Stimulated activated CD4-positive, alpha-beta T cell treated with anti-CD3 and anti-CD28 coated beads, Interleukin-4, amount 100 ng/mL, for 24 hours (primary cell): ENCODE measurements at places on chromosomes 16 and 17.
A peak's percentile ranks its signal among the peaks of the same experiment; 100 is the strongest.

- DNase-seq: no peak
Measured at GRCh38 chr17:14756479-14756878, 455.6 kb downstream of the HS3ST3B1 start.

DNA sequence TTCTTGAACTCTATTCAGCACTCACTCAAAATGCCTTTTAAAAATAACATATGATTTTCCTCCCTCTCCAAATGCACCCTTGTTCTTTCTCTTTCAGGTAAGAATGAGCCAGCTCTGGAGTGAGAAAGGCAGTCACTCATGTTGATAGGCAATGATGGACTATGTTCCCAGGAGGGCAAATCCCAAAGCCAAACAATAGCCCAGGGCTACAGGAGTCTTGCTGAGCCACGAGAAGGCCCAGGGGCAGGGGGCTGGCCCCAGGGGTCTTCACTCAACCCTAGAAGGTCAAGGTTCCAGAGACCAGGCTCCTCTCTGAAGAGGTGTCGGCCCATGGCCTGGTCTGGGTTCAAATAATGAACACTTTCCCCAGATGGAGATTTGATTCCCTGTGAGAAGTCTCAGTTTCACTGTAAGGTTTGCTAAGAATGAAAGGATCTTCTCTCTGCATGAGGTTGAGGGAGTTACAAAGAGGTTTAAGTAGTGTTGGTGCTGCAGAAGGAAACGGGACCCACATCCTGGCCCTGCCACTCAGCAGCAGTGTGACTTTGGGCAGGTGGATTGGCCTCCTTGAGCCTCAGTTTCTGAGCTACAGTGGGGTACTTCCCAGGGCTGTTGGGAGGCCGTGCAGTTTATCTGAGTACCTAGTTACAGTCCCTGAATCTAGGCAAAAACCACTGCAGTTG is 49.0 kb downstream of the RTN4RL1 start:
- no peak for DNase-seq

DNA sequence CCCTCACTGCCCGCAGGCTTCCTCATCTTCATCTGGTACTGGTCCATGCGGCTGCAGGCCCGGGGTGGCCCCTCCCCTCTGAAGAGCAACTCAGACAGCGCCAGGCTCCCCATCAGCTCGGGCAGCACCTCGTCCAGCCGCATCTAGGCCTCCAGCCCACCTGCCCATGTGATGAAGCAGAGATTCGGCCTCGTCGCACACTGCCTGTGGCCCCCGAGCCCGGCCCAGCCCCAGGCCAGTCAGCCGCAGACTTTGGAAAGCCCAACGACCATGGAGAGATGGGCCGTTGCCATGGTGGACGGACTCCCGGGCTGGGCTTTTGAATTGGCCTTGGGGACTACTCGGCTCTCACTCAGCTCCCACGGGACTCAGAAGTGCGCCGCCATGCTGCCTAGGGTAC is 4.7 kb upstream of the ADGRG3 start:
- no peak for DNase-seq

DNA sequence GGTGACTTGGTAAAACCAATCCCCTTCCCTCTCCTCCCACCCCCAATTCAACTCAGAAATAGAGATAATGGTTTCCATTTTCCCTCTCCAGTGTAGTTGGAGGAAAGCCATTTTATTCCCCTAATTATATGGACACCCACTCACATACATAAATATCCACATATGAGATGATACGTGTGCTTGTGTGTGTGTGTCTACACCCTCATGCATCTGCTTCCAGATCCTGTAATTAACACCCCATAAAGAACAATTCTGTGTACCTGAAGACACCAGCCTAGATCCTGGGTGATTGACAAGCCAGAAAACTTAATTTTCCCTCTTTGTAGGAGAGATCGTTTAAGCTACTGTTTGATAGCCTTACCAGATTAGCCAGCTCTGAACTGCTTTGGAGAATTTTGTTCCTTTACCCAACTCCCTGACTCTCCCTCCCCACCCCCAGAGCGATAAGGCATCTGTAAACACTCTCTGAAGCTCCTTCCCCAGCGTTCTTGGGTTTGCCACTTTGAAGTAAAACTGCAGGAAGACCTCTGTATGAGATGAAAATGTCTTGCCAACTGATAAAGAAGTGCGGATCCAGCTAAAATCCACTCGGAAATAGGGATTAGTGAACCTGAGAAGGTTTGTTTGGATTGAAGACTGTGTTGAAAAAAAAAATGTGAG is 175.7 kb downstream of the RGS9 start:
- DNase-seq: no peak

DNA sequence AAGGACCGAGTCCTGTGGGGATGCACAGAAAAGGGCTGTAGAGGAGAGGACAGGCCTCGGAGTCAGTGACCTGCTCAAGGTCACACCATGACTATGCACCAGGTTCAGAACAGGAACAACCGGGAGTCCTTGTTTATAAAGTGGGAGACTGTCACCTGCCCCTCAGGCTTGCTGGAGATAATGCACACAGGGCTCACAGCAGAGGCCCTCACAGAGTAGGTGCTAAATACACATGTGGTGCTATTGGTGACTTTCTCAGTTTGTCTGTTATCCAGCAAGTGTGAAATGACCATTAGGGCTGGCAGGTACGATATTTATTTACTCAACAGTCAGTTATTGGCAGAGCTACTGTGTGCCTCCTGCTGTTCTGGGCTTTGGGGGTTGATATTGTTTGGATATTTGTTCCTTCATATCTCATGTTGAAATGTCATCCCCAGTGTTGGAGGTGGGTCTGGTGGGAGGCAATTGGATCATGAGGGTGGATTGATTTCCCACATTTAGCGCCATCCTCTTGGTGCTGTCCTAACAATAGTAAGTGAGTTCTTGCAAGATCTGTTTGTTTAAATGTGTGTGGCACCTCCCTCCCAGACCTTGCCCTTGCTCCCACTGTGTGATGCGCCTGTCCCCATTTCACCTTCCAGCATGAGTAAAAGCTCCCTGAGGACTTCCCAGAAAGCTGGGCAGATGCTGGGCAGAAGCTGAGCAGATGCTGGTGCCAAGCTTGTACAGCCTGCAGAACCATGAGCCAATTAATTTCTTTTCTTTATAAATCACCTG is 162.1 kb upstream of the MPHOSPH6 start:
- DNase-seq: no peak

GRCh38 chr16:84879569-84880487 is 60.0 kb downstream of the CRISPLD2 start:
- DNase-seq: no peak

DNA sequence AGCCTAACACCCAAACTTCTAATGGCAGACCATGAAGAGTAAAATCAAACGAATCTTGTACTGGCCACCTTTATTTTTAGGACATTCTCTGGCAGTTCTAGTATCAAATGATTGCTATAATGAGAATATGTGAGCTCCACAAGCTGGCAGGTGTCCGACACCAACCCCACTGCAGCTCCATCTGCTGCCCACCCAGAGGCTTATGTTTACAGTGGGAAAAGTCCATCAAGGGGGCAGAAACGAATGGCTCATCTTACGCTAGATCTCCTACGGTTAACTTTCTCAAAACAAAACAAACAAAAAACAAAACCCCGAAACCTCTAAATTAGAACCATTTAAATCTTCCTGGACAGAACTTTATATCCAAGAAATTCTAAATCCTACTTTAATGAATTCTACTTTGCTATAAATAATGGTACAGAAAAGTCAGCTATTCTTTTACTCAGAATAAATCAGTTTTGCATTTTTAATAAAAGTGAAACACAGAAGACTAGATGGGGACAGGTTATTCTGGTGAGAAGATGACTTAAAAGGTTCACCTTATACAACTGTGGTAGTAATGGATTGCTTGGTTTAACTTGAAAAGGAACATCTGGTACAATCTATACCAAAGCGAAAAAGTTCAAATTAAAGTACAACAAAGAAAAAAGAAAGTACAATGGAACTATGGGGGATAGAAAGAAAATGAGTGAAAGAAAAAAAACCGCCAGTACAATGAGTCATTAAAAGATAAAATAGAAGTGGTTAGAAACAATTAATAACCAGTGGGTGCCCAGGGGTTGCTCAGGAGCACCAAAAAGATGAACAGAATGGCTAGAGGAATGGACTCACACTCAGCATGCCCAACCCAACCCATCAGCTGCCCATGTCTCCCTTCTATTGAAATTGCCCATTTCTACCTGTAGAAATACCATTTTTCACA is 40.2 kb downstream of the GRB2 start:
- DNase-seq: no peak

GRCh38 chr16:61879306-61879705 is 156.9 kb downstream of the CDH8 start:
- no peak for DNase-seq

DNA sequence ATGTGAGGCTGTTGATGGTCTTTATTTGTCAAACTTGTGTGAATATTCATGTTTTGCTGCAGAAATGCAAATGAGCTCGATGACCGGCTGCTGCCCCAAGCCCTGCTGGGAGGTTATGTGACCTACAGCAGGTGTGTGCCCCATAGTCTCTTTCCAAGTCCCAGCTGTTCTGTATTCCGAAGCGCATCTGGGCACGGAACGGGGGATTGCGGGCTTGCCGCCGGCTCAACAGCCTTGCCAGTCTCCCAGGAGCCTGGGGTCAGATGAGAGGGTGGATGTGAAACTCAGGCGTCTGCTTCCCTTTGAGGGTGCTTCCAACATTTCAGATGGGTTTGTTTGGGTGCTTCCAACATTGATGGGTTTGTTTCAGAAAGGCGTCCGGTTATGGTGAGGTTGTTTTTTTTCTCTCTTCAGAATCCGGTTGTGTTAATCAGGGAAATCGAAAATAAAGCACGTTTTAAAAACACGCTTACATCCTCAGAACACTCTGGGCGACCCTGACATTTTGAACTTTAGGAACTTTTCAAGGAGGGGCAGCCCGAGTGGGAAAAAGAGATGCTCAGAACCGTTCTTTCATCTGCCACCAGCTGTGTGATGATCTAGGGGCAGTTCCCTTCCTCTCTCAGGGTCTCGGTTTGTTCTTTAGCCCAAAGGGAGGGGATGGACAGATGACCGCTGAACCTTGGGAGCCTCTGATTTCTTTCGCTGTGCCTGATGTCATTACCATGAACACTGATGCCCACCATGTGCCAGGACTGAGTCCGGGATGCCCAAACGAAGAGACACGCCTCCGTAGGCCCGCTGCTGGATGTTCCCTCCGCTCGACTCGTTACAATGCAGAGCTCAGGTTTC is 47.8 kb upstream of the AMZ2 start:
- no peak for DNase-seq

DNA sequence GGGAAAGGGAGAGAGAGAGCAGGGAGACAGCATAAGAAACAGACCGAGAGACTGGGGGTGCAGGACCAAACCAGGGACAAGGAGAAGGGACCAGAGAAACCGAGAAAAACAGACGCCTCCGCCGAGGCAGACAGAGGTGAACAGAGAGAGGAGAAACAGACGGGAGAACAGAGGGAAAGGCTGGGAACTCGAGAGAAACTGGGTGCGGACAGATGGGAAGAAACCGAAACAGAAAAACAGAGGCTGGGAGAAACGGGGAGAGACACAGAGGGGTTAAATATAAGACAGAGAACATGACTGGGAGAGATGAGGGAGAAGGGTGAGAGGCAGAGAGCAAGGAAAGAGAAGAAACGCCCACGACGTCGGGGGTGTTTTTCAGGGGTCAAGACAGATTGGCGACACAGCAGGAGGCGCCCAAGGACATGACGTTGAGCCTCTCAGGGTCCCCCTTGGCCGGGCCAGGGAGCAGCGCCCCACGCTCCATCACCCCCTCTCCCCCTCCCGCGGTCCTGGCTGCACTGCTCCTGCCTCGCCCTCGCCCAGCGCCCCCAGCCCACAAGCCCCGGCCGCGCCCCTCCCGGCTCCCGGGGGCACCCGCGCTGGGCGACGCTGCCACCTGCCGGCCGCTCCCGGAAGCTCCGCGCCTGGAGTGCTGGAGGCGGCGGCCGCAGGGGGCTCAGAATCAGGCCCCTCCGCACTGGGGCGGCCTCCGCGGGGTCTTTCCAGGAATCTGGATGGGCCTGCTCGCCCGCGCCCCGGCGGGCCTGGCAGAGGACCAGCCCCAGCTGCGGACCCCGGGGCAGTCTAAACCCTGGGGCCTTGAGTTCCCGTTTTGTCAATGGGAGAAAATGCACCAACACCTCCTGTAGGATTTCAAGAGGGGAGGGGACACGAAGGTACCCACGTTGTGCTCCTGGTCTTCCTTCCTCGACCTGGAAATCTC is 1.3 kb upstream of the TMEM92 start:
- peak; percentile 41 for DNase-seq

- DNase-seq: peak; percentile 12
Measured at GRCh38 chr16:19153876-19154275, 14.2 kb upstream of the SYT17 start.

DNA sequence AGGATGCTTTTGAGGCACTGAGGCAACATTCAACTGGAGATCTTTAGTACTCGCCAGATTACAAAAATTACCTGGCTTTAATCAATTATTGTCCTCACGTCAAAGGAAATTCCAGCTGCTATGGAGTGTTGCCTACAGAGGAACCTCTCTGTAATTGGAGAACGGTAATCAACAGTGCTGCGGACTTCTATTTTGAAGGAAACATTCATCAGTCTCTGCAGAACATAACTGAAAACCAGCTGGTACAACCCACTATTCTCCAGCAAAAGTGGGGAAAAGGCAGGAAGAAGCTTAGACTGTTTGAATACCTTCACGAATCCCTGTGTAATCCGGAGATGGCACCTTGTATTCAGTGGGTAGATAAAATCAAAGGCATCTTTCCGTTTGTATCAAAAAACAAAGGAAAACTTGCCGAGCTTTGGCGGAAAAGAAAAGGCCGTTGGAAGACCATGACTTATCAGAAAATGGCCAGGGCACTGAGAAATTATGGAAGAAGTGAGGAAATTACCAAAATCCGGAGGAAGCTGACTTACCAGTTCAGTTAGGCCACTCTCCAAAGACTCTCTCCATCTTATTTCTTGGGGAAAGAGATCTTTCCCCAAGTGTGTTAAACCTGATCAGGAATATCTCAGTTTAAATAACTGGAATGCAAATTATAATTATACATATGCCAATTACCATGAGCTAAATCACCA is 3.0 kb downstream of the SLC35G3 start:
- DNase-seq: no peak

DNA sequence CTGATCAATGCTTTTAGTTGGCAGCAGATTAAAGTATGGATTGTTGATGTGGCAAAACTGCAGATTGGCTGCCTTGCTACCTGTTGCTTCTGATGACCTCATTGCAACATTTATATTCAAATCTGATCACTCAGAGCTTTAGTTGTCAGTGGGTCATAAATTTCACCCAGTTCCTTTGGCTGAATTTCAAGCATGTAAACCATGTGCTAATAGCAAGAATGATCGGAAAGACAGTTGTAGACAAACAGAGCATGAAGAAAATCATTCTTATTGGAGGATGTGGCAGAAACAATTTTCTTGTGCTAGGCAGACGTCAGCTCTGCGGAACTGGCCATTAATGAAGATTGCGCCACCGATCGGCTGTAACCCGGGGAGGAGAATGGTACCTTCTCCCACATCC is 346.6 kb upstream of the EEF2KMT start:
- no peak for DNase-seq

DNA sequence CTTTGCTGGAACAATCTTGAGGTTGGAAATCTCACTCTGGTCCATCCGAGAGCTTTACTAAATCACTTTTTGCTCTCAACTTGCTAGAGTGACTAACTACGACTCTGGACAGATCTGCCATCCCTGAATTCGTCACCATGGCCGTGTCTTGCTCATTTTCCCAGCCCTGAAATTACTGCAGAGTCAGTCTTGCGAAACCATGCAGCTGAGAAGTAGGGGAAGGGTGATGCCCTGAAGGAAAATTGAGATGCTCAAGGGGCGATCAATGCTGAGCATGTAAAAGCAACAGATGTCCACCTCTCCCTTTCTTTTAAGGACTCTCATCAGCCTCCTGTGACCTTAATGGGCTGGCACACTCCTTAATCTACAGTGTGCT is 18.8 kb downstream of the PCTP start:
- DNase-seq: no peak
